ENCODE measurements at places on chromosomes 7 and 10.

DNA sequence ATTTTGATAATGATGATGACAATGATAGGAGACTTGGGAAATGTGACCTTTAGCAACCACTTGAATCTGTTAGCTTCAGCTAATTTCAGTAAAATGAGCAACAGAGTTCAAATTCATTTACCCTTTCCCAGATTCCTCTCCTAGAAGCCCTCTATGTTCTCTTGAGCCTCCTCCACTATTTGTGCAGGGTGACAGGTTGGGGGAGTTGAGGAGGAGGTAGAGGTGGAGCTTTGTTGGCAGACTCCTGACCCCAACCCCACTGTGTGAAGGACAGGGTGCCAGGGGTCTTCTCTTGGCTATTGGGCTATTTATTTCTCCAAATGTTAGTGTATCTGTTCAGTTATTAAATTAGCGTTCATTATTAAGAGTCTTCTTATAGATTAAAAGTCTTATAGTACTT is 422.3 kb downstream of the GFRA1 start:
- no peak for DNase-seq

GRCh38 chr10:44993922-44994751 is 6.6 kb upstream of the ZNF22 start:
- DNase-seq = no peak

DNA sequence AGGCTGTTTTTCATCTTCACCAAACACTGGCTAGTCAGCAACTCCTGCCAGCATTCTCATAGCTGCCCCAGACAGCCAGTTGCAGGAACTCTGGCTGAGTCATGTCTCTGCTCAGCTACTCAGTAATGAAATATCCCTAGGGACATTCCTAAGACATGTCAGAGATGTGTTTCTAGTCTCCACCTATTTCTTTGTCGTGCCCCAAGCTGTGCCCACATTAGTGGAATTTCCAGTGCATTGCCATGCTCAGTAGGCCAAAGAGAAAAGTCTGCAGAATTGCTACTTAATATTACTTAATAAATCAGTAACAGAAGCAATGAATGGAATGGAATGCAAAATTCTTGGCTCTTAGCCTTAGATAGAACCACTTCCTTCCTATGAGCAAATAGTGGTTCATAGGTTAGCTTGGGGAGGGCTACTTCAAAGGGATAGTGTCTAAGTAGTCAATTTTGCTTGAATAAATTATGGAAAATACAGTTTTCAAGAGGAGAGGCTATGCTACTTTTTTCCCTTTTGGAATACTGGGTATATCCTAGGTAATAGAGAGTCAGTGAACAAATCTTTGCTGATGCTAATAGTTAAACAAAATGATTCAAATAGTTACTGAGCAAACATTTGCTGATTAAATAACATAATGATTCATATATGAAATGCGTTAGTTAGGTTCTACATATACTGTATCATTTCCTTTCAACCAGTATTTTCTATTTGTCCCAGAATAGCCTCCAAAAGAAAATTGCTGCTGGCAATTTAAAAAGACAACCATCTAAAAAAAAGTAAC is 23.6 kb upstream of the SEMA3C start:
- no peak for DNase-seq

- DNase-seq = no peak
These were observed 66.2 kb downstream of the MGMT start for GRCh38 chr10:129533281-129533680.

DNA sequence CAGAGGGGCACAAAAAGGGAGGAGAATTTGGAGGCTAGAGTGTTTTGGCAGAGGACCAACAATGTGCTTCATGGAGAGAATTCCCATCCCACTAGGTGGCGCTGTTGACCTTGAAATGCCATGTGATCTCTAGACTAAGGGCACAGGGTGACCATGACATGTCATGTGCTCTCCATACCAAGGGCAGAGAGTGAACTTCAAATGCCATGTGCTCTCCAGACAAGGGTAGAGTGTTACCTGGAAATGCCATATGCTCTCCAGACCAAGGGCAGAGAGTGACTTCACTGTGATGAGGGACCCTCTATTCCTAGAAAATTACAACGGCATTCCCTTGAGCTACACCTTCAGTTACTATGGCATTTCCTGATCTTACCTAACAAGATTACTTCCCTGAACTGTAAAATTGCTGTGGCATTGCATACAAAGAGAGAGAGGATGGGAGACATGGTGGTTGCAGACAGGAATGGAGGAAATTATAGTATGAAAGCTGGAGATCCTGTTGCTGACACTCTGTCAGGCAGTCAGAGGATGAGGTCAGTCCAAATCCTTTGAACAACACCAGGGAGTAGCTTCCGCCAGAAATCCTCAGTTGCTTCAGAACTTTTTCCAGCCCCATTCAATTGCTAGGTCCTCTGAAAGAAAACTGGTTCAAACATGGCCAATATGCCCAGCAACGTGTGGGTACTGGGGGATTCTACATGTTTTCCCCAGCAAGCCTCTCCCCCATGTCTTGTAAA is 60.9 kb upstream of the ACSM6 start:
- peak; percentile 57 for DNase-seq

DNA sequence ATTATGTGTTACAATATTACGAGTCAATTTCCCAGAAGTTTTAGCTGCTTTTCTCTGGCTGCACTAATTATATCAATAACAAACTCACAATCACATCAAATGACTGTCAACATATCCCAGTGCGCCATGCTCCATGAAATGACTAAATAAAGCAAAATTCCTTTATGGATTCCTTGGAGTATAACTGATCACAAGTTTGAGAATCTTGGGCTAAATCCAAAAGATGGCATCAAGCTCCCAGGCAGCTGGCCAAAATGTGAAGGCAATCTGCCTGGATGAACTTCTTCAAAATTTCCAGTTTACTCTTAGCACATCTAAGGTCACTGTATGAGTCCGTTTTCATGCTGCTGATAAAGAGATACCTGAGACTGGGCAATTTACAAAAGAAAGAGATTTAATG is 210.8 kb downstream of the CCSER2 start:
- DNase-seq = no peak

DNA sequence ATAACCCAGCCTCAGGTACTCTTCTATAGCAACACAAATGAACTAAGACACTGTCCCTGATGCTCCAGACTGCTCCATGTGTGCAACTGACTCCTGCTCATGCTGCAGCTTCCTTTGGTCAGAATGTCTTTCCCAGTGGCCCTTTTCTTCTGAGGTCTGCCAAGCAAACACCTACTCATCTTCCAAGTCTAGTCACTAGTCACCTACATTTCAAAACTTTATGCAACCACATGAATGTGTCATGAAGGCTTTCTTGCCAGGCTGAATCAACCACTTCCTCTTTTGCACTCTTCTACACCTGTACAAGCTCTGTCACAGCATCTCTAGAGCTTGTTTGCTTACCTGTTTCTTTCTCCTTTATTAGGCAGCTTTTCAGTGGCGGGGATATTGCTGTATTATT is 75.8 kb downstream of the LSMEM1 start:
- DNase-seq = no peak

DNA sequence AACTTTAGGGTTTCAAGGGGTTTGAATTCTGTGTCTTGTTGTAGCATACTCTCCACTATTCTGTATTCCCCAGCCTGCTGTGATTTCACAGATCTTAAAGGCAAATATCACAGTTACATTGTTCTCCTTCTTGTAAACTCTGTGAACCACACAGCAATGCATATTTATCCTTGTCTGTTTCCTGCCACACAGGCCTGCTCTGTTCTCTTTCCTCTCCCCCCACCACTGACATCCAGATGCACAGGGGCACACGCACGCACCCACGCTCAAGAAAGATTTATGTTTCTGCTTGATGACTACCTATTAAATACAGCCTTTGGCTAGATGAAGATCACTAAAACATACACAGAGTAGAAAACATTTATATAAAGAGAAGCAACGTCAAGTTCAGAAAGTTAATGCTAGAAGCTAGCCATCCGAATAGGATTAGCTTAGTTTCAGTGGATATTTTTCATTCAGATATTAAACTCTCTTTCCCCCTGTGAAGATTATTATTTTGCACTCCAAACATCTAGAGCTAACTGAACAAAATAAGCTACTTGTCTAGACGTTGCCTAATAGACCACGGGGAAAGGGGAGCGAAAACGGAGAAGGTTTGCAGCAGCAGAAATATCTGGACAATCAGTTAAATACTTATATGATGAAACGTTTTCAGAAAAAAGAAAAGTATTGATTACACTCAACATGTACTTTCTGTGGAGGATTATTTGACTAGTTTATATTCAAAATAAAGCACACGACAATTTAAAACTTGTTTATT is 193.1 kb upstream of the SEMA3C start:
- DNase-seq = no peak

- DNase-seq = no peak
These were observed 118.2 kb downstream of the PTPN20 start for GRCh38 chr10:47029181-47030009.

DNA sequence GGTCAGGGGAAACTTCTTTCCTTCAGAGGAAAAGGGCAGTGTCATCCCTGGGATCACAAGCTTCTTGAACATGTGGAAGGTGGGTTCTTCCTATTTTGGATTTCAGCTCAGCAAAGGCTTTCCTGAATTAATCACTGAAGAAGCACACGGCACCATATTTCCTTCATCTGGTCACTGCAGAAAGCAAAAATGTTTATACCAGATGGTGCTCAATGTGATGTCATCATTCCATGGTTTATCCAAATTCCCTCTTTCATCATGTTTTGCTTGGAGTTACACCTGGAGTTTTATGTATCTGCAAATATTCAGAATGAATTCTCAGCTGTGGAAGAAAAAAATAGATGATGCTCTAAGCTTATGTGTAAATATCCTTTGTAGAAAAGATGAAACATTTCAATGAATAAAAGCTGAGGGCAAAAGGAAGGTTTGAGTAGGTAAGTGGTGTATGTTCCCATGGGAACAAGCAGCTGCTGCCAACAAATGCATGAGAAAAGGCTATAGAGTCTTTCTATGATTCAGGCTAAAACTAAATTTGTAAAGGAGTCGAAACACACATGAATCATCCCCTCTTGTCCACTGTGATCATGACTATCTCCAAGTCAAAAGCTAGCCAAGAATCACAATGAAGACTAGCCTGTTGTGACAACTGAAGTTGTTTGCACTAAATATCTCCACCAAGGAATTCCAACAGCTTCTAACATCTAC is 26.9 kb upstream of the BPGM start:
- no peak for DNase-seq

DNA sequence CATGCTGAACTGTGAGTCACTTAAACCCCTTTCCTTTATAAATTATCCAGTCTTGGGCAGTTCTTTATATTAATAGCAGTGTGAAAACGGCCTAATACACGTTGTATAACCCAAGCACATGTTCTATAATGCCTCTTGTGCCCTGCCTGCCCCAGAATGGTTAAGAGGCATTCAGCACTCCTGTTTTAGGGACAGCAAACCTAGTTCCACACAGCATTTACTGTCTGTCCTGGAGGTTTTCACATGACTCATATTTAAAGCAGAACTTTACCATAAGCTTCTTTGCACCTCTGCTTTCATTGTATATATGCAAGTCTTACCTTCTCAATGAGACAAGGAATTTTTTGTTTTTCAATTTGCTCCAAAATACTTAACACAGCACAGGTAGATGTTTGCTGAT is 144.8 kb downstream of the ICA1 start:
- no peak for DNase-seq

DNA sequence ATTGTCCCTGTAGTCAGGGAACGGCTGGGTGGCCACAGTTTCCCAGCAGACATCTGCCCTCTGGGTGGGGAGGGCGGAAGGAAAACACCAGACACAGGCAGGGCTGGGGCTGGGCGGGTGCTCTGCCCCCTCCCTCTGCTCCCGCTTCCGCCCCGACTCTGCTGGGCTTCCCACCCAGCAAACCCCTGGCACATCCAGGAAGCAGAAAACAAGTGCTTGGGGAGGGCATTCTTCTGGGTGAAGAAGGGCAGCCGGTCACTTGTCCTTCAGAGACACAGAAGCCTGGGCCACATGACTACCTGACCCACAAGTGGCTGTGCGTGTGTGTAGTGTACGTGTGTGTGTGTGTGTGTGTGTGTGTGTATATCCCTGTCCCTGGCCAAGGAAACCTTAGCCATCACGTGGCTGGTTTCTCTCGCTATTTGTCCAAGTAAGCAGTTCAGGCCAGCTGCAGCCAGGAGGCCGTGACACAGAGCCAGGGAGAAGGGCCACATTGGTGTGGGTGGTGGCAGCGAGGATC is 77.9 kb downstream of the ZMIZ1 start:
- DNase-seq = no peak

DNA sequence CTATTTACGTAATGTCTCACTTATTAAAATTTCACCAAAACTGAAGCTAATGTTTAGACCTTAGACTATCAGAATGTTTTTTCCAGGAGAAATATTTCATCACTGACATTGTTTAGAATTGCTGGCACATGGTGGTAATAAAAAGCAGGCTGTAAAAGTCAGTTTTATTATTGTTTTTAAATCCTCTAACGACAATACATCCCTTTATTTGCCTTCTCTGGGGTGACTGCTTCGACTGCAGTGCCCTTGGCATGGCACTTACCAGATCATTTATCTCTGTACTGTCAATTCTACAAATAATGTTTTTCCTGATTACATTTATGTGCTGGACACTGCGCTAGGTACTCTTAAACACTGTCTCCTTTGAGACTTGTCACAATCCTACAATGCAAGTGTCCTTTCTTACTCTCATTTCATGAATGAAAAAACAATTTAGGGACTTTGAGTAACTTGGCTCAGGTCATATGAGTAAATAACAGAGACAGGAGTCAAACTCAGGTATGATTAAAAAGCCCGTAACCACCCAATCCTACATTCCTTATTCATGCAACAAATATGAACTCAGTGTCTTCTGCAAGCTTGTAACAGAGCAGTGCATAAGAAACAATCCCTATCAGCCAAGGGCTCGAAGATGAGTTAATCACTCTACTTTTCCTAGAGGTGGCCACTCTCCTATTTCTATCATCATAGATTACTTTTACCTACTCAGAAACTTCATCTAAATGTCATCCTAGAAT is 5.6 kb upstream of the ING3 start:
- DNase-seq = no peak

- DNase-seq = no peak
These were observed 129.9 kb downstream of the ADCY1 start for GRCh38 chr7:45703911-45704682.
